Breast epithelium (tissue), 4 donors: ENCODE measurements at places on chromosomes 7 and 10. TPM values are rescaled to one million over a fixed set of nuclear protein-coding genes. Genes with fewer than 3 reads are reported as not detected.

DNA sequence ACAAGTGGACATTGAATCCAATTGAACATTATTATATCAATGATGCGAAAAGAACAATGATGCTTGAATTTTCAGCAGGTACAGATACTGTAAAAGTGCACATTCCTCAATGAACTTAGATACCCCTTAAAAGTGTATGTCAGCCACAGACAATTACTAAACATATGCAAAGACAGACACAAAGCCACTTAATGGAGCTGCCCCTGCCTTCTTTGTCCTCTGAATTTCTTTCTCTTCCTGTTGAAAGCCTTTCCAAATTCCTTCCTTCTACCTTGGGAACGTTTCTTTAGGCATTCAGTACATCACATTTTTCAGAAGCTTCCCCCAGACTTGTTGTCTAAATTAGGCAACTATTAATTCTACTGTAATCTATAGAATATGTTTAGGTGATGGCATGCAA, 706.8 kb upstream of the MBL2 start:
- no peak overlapping the region for H3K27ac ChIP-seq
- no peak overlapping the region for H3K4me3 ChIP-seq
- no peaks in the 10 kb centered on the region for H3K4me1 ChIP-seq

- no peak overlapping the region for H3K27ac ChIP-seq
- H3K27me3 ChIP-seq, result no peaks in the 10 kb centered on the region
- H3K36me3 ChIP-seq, result no peaks in the 10 kb centered on the region
- no peak overlapping the region for H3K4me3 ChIP-seq
- H3K4me1 ChIP-seq, result no peaks in the 10 kb centered on the region
- no peak for DNase-seq
Measured at GRCh38 chr10:3118641-3119091, 51.3 kb downstream of the PFKP start.

DNA sequence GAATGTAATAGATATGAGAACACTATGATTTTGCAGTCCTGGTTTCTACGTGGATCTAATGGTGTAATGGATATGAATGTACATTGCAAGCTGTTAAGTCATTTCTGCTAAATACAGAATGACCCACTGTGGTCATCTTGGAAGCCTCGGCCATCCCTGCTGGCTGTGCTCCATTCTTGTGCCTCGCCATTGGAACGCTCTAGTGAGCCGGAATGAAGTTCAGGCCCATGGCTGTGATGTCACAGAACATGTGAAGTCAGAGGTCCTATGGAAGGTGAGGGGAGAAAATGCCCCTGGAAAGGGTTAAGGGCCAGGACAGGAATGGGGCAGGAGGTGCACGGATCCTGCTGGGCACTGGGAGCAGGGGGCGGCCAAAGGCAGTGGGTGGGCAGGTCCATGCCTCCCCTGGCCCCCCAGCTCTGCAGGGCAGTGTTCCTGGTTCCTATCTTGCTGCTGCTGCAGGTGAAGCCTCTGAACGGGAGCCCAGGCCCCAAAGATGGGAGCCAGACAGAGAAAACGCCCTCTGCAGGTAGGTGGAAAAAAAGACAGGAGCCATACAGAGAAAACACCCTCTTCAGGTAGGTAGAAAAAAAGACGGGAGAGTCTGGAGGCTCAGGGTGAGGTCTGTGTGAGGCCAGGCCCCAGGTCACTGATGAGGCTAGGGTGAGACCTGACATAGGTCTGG, at the start of gene LLCFC1:
Gene LLCFC1 (plus strand): TSS at position 259 of the 685 bp plus-strand sequence. CDS start 138 bp downstream, at position 397.
- no peak within 1 kb of the TSS for H3K27ac ChIP-seq
- H3K4me3 ChIP-seq, result no peak within 1 kb of the TSS
- no peaks in the 10 kb centered on the region for H3K36me3 ChIP-seq
- no peaks in the 10 kb centered on the region for H3K27me3 ChIP-seq
- DNase-seq, result no peak
- no peaks in the 10 kb centered on the region for H3K4me1 ChIP-seq

DNA sequence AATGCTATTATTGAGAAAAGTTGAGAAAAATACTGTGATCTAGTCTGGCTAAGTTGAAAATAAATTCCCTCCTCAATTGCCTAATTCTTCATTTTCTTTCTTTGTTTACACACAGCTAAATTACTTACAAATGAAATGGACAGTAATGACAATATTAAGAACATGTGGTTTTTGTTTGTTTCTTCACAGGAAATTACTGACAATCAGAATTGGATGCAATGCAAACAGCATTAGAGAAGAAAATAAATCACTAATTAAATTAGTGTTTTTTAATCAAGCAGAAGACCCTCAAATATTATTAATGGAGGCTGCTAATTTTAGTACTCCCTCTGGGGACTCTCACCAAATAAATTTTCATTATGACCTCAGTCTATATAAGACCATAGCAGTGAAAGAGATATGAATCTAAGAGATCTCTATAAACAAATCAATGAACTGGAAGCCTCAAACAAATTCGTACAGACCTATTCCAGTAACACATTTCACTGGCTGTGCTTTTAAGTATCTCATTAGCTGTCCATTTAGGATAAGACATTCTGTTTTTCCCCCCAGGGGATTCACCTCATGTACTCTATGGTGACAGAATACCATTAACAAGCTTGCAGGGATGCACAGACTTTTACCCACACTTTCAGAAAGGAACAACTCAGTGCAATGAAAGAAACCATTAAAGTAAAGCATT, 202.0 kb upstream of the DGKB start:
- H3K36me3 ChIP-seq, result no peaks in the 10 kb centered on the region
- no peak for DNase-seq
- no peaks in the 10 kb centered on the region for H3K4me1 ChIP-seq
- no peaks in the 10 kb centered on the region for H3K27me3 ChIP-seq
- no peak overlapping the region for H3K4me3 ChIP-seq
- H3K27ac ChIP-seq, result no peak overlapping the region

DNA sequence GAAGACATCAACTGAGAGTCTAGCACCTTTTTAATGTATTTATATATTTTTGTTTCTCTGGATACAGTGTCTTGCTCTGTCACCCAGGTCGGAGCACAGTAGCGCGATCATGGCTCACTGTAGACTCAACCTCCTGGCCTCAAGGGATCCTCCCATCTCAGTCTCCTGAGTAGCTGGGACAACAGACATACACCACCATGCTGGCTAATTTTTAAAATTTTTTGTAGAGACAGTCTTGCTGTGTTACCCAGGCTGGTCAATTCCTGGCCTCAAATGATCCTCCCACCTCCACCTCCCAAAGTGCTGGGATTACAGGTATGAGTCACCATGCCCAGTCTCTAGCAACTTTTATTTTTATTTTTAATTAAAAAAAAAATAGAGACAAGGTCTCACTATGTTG, 51.4 kb upstream of the ANLN start:
- no peaks in the 10 kb centered on the region for H3K4me1 ChIP-seq
- H3K27ac ChIP-seq, result no peak overlapping the region
- H3K4me3 ChIP-seq, result no peak overlapping the region
- no peaks in the 10 kb centered on the region for H3K27me3 ChIP-seq
- no peaks in the 10 kb centered on the region for H3K36me3 ChIP-seq
- DNase-seq, result no peak

Gene UNC5B
- total RNA-seq, result 0.80 TPM

DNA sequence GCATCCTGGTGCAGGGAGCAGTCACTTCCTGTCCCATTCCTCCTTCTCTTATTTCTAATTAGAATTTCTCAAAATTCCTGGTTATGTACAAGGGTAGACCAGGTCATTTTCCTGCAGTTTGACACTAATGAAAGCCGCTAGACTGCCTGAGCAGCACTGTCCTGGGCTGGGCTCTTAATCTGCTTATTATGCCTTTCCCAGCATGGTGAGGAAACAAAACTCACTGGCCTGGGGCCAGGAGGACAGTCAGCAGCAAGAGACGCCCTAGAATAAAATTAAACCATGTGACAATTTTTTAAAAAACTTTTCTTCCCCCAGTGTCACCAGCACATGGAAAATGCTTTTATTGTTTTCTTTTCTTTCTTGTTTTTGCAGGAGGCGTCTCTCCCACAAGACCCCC, 647.5 kb downstream of the TYW1 start:
- H3K27me3 ChIP-seq, result no peaks in the 10 kb centered on the region
- no peak for DNase-seq
- H3K4me1 ChIP-seq, result no peaks in the 10 kb centered on the region
- no peak overlapping the region for H3K4me3 ChIP-seq
- no peaks in the 10 kb centered on the region for H3K36me3 ChIP-seq

Gene CRHR2
- 0.15 TPM for total RNA-seq

DNA sequence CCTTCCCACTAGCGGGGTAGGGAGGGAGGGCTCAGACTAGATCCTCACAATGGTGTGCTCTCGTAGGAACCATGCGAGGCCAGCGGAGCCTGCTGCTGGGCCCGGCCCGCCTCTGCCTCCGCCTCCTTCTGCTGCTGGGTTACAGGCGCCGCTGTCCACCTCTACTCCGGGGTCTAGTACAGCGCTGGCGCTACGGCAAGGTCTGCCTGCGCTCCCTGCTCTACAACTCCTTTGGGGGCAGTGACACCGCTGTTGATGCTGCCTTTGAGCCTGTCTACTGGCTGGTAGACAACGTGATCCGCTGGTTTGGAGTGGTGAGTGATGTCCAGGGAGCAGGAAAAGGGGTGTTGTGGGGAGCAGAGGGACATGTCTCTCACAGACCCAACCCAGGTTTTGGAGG, 5.6 kb downstream of the ZDHHC16 start:
- H3K36me3 ChIP-seq, result no peaks in the 10 kb centered on the region
- no peak overlapping the region for H3K4me3 ChIP-seq
- DNase-seq, result no peak

Gene FZD8
- total RNA-seq, result 3.0 TPM

- no peaks in the 10 kb centered on the region for H3K36me3 ChIP-seq
- H3K27ac ChIP-seq, result peak overlapping the region; percentile 83
- H3K27me3 ChIP-seq, result no peaks in the 10 kb centered on the region
- H3K4me3 ChIP-seq, result no peak overlapping the region
- no peak for DNase-seq
- peaks cover 4% of the 10 kb centered on the region for H3K4me1 ChIP-seq
Measured at GRCh38 chr10:102753718-102754117, 10.0 kb downstream of the WBP1L start.

GRCh38 chr7:13800694-13801448, 188.6 kb downstream of the ETV1 start:
- H3K4me3 ChIP-seq, result no peak overlapping the region
- no peaks in the 10 kb centered on the region for H3K4me1 ChIP-seq

- H3K36me3 ChIP-seq, result no peaks in the 10 kb centered on the region
- no peak overlapping the region for H3K4me3 ChIP-seq
- H3K4me1 ChIP-seq, result no peaks in the 10 kb centered on the region
- H3K27me3 ChIP-seq, result no peaks in the 10 kb centered on the region
- no peak overlapping the region for H3K27ac ChIP-seq
Measured at GRCh38 chr10:48406658-48407057, 100.2 kb downstream of the MAPK8 start.

Gene GBF1
- total RNA-seq, result 25.8 TPM

GRCh38 chr10:49357910-49358309, 38.0 kb downstream of the DRGX start:
- DNase-seq, result no peak
- no peak overlapping the region for H3K4me3 ChIP-seq
- no peaks in the 10 kb centered on the region for H3K4me1 ChIP-seq
- H3K27me3 ChIP-seq, result peaks cover 4% of the 10 kb centered on the region
- no peak overlapping the region for H3K27ac ChIP-seq
- H3K36me3 ChIP-seq, result no peaks in the 10 kb centered on the region

GRCh38 chr7:2082139-2082998, 150.4 kb downstream of the MAD1L1 start:
- H3K4me3 ChIP-seq, result no peak overlapping the region
- H3K27me3 ChIP-seq, result no peaks in the 10 kb centered on the region
- H3K27ac ChIP-seq, result peak overlapping the region; percentile 32

DNA sequence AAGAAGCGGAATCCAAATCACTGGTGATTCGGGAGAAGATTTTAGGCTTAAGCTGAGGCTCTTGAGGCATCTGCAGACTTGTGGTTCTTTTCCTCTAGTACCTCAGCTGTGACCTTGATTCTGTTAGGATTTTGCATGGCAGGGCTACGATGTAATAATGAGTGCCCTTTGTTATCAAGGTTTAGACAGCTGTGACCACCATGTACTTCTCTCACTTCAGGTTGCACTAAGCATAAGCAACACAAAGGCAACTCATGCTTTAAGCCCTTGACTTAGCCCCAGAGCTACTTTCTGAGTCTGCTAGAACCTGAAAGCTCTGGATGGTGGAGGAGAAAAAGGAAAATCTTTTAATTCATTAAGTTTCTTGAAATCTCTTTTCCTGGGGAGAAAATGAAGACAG, 1052.3 kb upstream of the PHF14 start:
- H3K27me3 ChIP-seq, result no peaks in the 10 kb centered on the region
- no peak overlapping the region for H3K4me3 ChIP-seq
- no peaks in the 10 kb centered on the region for H3K4me1 ChIP-seq

Gene RELN
- 4.5 TPM for total RNA-seq

- no peaks in the 10 kb centered on the region for H3K27me3 ChIP-seq
- no peak overlapping the region for H3K4me3 ChIP-seq
- DNase-seq, result no peak
- no peaks in the 10 kb centered on the region for H3K4me1 ChIP-seq
Measured at GRCh38 chr7:117195361-117196029, 127.4 kb downstream of the WNT2 start.

DNA sequence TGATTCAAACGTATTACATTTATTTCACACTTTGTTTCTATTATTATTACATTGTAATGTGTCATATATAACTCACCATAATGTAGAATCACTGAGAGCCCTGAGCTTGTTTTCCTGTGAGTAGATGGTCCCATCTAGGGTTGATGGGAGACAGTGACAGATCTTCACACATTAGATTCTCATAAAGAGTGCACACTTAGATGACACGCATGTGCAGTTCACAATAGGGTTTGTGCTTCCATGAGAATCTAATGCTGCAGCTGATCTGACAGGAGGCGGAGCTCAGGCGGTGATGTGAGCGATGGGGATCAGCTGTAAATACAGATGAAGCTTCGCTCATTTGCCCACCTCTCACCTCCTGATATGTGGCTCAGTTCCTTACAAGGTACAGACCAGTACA, 36.1 kb downstream of the BMPER start:
- H3K27ac ChIP-seq, result no peak overlapping the region
- DNase-seq, result no peak
- H3K4me3 ChIP-seq, result no peak overlapping the region

Gene CFAP70
- total RNA-seq, result 9.2 TPM

- no peaks in the 10 kb centered on the region for H3K27me3 ChIP-seq
- no peaks in the 10 kb centered on the region for H3K4me1 ChIP-seq
- H3K36me3 ChIP-seq, result no peaks in the 10 kb centered on the region
- no peak overlapping the region for H3K27ac ChIP-seq
- H3K4me3 ChIP-seq, result no peak overlapping the region
Measured at GRCh38 chr7:117993377-117994003, 120.2 kb upstream of the CTTNBP2 start.

- no peak overlapping the region for H3K4me3 ChIP-seq
- no peaks in the 10 kb centered on the region for H3K4me1 ChIP-seq
- H3K36me3 ChIP-seq, result no peaks in the 10 kb centered on the region
- H3K27ac ChIP-seq, result no peak overlapping the region
- DNase-seq, result no peak
Measured at GRCh38 chr7:92880212-92881090, 44.1 kb upstream of the CDK6 start.

GRCh38 chr7:25121599-25121998, 3.5 kb downstream of the CYCS start:
- H3K4me3 ChIP-seq, result no peak overlapping the region
- no peaks in the 10 kb centered on the region for H3K36me3 ChIP-seq
- H3K4me1 ChIP-seq, result no peaks in the 10 kb centered on the region

Gene TUBB8
- total RNA-seq, result not detected

- no peaks in the 10 kb centered on the region for H3K4me1 ChIP-seq
- H3K4me3 ChIP-seq, result no peak overlapping the region
- H3K27me3 ChIP-seq, result no peaks in the 10 kb centered on the region
- no peaks in the 10 kb centered on the region for H3K36me3 ChIP-seq
- H3K27ac ChIP-seq, result no peak overlapping the region
Measured at GRCh38 chr7:94161476-94161875, 157.3 kb upstream of the BET1 start.

Gene AKR1C8
- not detected for total RNA-seq

Gene PRKAR2B
- 252 TPM for total RNA-seq
